ENCODE measurements at places on chromosomes 1 and 21. TPM values are rescaled to one million over a fixed set of nuclear protein-coding genes. Genes with fewer than 3 reads are reported as not detected.
A peak's percentile ranks its signal among the peaks of the same experiment; 100 is the strongest.

The MRPS6 gene
- total RNA-seq: 2.3 TPM

The RGS8 gene
- not detected for total RNA-seq

The CA6 gene
- total RNA-seq: not detected

The TIAM1 gene
- total RNA-seq: 8.8 TPM

The CLCA1 gene
- total RNA-seq: not detected

The SLAMF8 gene
- 3.6 TPM for total RNA-seq

The AMY1A gene
- total RNA-seq: not detected

The GBP1 gene
- 3.3 TPM for total RNA-seq

DNA sequence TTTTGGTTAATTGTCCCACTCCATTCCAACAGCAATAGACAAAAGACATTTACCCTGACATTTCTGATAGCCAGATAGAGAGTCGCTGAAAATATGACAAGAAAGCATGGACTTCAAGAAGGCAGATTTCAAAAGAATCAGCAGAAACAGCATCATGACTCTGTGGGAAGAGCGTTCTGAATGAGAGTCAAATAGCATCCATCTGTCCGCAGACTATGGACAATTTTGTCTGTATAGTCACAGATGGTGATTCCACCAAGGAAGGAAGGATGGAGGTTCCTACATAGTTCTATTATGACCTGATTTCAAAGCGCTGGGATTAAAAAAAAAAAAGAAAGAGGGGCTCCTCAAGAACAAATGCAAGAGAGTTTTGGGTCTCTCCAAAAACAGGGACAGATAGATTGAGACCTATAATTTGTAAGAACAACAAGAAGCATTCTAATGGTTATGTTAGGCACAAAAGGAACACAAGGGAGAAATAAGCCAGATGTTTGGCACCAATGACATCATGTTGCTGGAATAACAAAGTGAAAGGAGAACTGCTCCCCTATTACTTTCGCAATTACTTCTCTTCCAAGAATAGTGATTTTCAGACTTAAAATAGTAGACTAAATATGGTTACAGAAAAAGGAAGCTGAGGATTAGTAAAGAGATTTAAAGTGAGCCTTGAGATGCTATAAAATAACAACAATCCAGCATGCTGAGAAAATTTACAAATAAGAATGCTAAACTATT is 28.5 kb downstream of the NIBAN1 start:
- H3K4me1 ChIP-seq: peaks cover 26% of the 10 kb centered on the region
- H3K27ac ChIP-seq: peak overlapping the region; percentile 46
- H3K4me3 ChIP-seq: no peak overlapping the region
- no peaks in the 10 kb centered on the region for H3K36me3 ChIP-seq

GRCh38 chr1:220918285-220918951 is 39.2 kb downstream of the HLX start:
- no peak overlapping the region for H3K4me3 ChIP-seq
- no peaks in the 10 kb centered on the region for H3K4me1 ChIP-seq
- H3K36me3 ChIP-seq: no peaks in the 10 kb centered on the region
- no peak overlapping the region for H3K27ac ChIP-seq
- H3K27me3 ChIP-seq: no peaks in the 10 kb centered on the region

GRCh38 chr1:183804916-183805841 is at the start of gene RGL1:
Gene RGL1, plus strand, starts transcription at chr1:183805120. Its CDS starts 178 bp downstream, at chr1:183805298.
- peak within 1 kb of the TSS; percentile 13 for H3K4me3 ChIP-seq
- peak within 1 kb of the TSS; percentile 84 for H3K27ac ChIP-seq
- DNase-seq: peak; percentile 63

DNA sequence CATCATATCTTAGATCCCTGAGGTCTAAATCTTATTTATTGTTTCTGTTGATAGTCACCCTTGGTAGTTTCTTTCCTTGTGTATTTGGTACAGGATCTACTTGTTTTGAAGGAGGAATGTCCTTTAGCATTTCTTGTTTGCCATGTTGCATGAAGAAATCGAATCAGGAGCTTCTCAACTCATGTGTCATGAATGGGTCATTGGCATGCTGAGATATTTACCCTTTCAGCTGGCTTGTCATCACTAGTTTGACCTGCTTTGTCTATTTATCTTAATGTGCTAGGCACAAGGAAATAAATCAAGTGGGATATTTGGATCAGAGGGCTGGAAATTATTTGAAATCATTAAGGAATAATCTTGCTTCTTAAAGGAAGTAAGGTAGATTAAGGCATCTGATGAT is 23.8 kb downstream of the THEM4 start:
- no peak for DNase-seq
- H3K36me3 ChIP-seq: peaks cover 2% of the 10 kb centered on the region
- H3K27ac ChIP-seq: no peak overlapping the region
- H3K27me3 ChIP-seq: no peaks in the 10 kb centered on the region
- no peak overlapping the region for H3K4me3 ChIP-seq

- H3K36me3 ChIP-seq: no peaks in the 10 kb centered on the region
- no peaks in the 10 kb centered on the region for H3K27me3 ChIP-seq
- H3K4me1 ChIP-seq: peaks cover 26% of the 10 kb centered on the region
- DNase-seq: peak; percentile 86
- no peak overlapping the region for H3K4me3 ChIP-seq
- H3K27ac ChIP-seq: peak overlapping the region; percentile 21
Measured at GRCh38 chr1:180173952-180174351, 19.3 kb downstream of the QSOX1 start.

- no peaks in the 10 kb centered on the region for H3K27me3 ChIP-seq
- no peaks in the 10 kb centered on the region for H3K36me3 ChIP-seq
- H3K4me1 ChIP-seq: peaks cover 89% of the 10 kb centered on the region
- no peak for DNase-seq
- no peak overlapping the region for H3K4me3 ChIP-seq
Measured at GRCh38 chr21:39669976-39670661, 57.4 kb downstream of the B3GALT5 start.

GRCh38 chr1:10054465-10054864 is 21.7 kb downstream of the UBE4B start:
- H3K27me3 ChIP-seq: no peaks in the 10 kb centered on the region
- H3K27ac ChIP-seq: no peak overlapping the region
- H3K4me1 ChIP-seq: peaks cover 43% of the 10 kb centered on the region

DNA sequence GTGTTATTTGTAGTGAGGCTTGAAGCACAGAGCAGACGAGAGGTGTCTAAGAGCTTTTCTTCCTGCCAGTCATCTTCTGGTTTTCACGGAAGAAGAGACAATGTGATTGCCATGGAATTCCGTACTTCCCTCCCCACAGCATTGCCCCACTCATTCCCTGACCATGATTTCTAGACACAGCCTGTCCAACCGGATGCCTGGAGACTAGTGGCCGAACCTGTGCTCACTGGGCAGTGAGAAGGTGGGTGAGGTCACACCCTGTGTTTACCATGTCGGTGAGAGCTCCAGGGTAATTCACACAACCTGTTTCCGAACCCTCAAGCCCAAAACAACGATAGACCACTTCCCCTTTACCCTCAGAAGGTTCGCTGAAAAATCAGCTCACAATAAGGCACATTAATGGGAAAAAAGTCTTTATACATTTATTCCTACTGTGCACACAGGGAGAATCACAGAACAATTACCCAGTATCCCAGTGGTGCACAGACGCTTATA is 271.9 kb upstream of the FMN2 start:
- no peak overlapping the region for H3K27ac ChIP-seq
- DNase-seq: no peak
- no peaks in the 10 kb centered on the region for H3K36me3 ChIP-seq
- no peaks in the 10 kb centered on the region for H3K27me3 ChIP-seq
- no peaks in the 10 kb centered on the region for H3K4me1 ChIP-seq

- H3K4me3 ChIP-seq: no peak overlapping the region
- peaks cover 9% of the 10 kb centered on the region for H3K4me1 ChIP-seq
- no peak for DNase-seq
- H3K36me3 ChIP-seq: no peaks in the 10 kb centered on the region
Measured at GRCh38 chr21:35528116-35529042, 479.3 kb upstream of the RUNX1 start.

DNA sequence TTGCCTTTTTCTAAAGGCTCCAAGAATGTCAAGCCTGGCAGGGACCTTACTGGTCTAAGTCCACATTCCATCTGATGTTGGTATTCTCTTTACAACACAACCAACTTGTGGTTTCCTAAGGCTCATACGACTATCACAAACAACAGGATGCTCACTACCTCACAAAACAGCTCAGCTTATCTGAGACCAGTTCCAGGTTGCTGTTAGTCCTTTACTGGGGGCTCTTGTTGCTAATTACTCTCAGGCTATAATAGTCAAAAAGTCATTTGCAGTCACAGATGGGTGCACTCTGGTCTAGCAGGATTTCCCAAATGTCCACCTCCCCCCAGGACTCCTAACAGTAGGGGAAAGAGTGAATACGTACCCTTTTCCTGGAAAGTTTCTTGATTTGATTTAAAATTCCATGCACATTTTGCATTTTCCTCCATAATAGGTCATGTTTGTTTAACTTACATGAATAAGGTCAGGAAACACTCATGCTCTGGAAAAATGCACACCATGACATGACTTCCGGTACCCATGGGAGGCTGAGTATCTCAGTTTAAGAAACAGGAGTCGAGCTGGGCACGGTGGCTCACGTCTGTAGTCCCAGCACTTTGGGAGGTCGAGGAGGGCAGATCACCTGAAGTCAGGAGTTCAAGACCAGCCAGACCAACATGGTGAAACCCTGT is 16.0 kb downstream of the LCK start:
- no peaks in the 10 kb centered on the region for H3K4me1 ChIP-seq
- no peaks in the 10 kb centered on the region for H3K36me3 ChIP-seq
- no peaks in the 10 kb centered on the region for H3K27me3 ChIP-seq
- no peak overlapping the region for H3K27ac ChIP-seq
- DNase-seq: no peak

DNA sequence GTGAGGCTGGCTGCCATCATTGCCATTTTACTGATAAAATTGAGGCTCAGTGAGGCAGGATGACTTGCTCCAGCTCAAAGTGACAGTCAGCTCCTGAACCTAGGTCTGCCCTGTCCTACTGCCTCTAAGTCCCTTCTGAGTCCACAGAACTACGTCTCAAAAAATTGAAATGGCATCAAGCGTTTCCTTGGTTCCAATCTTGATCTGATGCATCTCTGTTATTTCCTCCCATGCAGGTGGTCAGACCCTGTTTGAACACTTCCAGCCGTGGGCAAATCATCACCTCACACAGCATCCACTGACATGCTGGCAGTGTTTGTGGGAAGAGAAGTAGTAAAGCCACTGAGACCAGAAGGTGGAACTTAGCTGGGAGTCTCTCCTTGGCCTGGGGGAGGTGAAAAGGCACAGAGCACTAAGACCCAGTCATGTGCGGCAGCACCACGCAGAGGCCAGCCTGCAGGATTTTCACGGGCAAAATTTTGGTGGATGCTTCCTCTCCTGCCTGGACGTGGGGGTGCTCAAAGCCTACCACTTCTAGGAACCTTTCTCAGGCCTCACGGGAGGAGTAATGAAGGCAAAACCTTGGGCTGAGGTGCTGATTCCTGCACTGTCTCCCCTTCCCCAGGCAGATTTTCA is 7.8 kb upstream of the CPLANE2 start:
- no peak overlapping the region for H3K27ac ChIP-seq
- H3K4me1 ChIP-seq: peaks cover 51% of the 10 kb centered on the region
- DNase-seq: no peak
- no peak overlapping the region for H3K4me3 ChIP-seq
- H3K27me3 ChIP-seq: no peaks in the 10 kb centered on the region

- H3K36me3 ChIP-seq: no peaks in the 10 kb centered on the region
- no peaks in the 10 kb centered on the region for H3K27me3 ChIP-seq
- H3K4me1 ChIP-seq: no peaks in the 10 kb centered on the region
- H3K4me3 ChIP-seq: no peak overlapping the region
- no peak for DNase-seq
- no peak overlapping the region for H3K27ac ChIP-seq
Measured at GRCh38 chr21:30988706-30989105, 49.6 kb downstream of the KRTAP19-8 start.

- H3K27ac ChIP-seq: no peak overlapping the region
- peaks cover 15% of the 10 kb centered on the region for H3K4me1 ChIP-seq
- H3K36me3 ChIP-seq: no peaks in the 10 kb centered on the region
- no peak for DNase-seq
Measured at GRCh38 chr1:115090186-115090490, 835 bp upstream of the TSPAN2 start.

DNA sequence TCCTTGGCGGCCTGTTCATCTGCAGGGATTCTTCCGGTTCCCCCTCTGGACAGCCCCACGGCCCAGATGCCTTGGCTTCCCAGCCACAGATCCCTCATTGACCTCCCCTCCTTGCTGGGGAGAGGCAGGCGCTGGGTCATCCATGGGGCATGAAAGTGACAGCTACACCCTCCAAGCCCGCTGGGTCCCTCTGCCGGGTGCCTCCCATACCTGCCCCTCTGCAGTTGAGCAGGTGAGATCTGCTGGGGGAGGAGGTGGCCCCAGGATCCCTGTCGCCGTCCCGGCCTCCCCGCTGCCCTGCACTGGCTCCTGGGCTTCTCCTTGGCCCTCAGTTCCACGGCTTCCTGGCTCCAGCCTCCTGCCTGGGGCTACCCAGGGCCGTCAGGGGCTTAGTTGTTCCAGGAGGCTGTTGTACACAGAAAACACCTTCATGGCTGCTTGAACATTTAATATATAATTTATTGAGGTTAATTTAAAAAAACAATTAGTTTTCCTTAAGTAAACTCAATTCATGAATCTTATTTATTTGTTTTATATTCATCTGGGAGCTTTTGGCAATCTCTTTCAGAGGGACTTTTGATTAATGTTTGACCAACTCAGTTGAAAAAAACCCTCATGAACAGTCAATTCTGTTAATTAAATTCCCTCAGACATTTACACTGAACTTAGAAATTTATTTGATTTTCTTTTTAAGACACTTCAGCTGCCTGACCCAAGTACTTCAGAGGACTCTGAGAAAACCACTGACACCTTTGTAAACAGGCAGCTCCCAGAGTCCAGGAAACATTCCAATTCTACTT is 67.6 kb upstream of the ABCG1 start:
- no peak for DNase-seq
- no peaks in the 10 kb centered on the region for H3K36me3 ChIP-seq
- no peak overlapping the region for H3K27ac ChIP-seq
- H3K4me1 ChIP-seq: peaks cover 10% of the 10 kb centered on the region
- H3K4me3 ChIP-seq: no peak overlapping the region
- H3K27me3 ChIP-seq: no peaks in the 10 kb centered on the region

GRCh38 chr1:54772951-54773350 is 8.6 kb upstream of the PARS2 start:
- no peak overlapping the region for H3K27ac ChIP-seq
- H3K36me3 ChIP-seq: no peaks in the 10 kb centered on the region
- no peak for DNase-seq
- no peak overlapping the region for H3K4me3 ChIP-seq

DNA sequence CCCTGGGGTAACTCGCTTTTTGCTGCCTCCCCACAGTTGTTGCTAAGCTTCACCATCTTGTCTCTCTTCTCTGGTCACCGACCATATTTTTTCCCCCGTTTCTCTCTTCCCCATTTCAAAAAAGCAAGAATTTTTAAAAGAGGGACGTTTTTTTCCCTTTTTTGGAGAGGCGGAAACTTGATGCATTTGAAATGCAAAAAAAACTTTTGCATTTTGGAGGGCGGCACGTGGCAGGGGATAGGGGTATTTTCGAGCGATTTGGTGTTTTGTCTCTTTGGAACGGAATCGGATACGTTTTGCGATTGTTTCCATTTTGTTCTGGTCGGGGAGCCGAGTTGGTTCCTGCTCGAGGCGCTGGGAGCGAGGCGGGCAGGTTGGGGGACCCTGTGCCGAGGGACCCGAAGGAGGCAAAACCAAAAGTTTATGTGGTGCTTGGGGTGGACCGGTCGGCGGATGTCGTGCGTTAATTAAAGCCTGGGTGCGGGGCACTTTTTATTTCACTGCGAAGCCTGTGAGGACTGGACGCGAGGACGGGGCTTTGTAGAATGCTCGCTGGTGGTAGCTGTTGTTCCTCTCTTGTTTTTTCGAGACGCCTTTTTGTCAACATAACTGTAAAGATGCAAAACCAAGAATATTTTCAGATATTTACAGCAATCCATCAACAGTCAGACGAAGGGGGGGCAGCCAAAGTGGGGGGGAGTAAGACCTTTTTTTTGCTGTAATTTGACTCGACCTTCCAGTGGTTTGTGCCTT is 884 bp downstream of the H3-3A start:
- peak overlapping the region; percentile 92 for H3K4me3 ChIP-seq
- H3K36me3 ChIP-seq: no peaks in the 10 kb centered on the region
- peaks cover 46% of the 10 kb centered on the region for H3K4me1 ChIP-seq
- H3K27me3 ChIP-seq: no peaks in the 10 kb centered on the region
